ENCODE measurements at places on chromosomes 11 and 22. TPM values are rescaled to one million over a fixed set of nuclear protein-coding genes. Genes with fewer than 3 reads are reported as not detected.

DNA sequence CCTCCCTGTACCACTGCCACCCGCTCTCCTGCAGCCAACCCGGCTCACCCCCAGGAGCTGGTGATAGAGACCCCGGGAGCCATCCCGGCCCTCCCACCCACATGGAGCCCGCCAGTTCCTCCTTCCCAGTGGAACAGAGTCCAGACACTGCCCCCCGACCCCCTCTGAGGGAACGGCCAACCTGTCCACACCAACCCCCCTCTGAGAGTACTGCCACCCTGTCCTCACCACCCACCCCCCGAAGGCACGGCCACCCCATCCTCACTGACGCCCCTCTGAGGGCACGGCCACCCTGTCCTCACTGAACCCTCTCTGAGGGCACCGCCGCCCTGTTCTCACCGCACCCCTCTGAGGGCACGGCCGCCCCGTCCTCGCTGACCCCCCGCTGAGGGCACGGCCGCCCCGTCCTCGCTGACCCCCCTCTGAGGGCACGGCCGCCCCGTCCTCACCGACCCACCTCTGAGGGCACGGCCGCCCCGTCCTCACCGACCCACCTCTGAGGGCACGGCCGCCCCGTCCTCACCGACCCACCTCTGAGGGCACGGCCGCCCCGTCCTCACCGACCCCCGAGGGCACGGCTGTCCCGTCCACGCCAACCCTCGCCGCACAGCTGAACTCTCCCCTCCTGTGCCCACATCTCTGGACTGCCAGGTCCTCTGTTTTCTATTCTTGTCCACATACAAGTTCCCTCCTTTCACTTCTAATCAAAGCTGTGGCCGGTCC, 18.0 kb downstream of the TOLLIP start:
- no peak for DNase-seq

The ROBO3 gene
- polyA plus RNA-seq: 17.3 TPM

- DNase-seq: peak; percentile 9
Measured at GRCh38 chr11:43035086-43035485, 276.7 kb upstream of the API5 start.

GRCh38 chr11:75289511-75289760, 48.9 kb downstream of the TPBGL start:
- DNase-seq: no peak

DNA sequence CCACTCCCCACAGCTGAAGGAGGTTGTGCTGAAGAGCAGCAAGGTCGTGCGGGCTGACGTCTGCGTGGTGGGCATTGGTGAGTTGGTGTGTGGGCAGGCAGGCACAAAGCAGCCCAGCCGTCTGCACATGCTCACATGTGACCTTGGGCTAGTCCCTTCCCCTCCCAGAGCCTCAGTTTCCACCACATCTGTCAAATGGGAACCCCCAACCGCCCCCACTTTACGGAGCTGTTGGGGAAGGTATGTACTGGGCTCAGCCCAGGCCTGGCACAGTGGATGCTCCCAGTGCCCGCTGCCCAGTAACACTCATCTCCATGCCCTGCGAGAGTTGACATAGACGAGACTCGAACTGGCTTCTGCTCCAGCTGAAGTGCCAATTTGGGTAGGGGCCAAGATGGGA, 5.1 kb upstream of the LZTR1 start:
- DNase-seq: no peak

- DNase-seq: peak; percentile 41
Measured at GRCh38 chr11:765025-765801, 12.1 kb downstream of the GATD1 start.

Measured in large intestine (tissue), 12 donors.